Endodermal cell (in vitro differentiated cells): ENCODE measurements at places on chromosomes 3 and 15.
A peak's percentile ranks its signal among the peaks of the same experiment; 100 is the strongest.

- no peak for DNase-seq
Observed at GRCh38 chr3:121943431-121943830, 49.2 kb downstream of the SLC15A2 start.

DNA sequence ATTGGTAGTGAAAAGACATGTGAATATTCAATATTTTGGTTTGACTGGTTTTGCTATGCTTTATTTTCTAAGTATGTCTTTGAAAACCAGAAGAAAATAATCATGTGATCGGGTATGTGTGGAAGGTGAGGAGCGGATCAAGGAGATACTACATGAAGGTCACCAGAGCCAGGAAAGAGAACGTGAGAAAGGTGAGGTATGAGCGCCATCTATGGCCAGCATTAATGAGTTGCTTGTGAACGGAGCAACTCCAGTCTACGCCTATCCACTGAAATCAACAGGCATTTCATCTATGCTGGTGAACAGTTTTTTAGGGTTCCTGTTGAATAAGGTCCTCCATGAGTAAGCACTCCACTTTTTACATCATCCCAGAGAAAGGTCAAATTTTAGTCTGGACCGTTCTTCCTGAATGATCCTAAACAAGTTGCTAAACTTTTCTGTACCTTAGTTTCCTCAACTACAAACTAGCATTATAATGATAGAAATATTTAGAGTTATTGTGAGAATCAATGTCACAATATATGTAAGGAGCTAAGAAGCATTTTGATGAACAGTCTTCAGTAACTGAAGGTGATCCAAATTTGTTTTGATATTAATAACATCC is 1435.2 kb upstream of the CADM2 start:
- peak; percentile 89 for DNase-seq

- DNase-seq: peak; percentile 46
Observed at GRCh38 chr3:171867981-171868380, 24.8 kb downstream of the TMEM212 start.

DNA sequence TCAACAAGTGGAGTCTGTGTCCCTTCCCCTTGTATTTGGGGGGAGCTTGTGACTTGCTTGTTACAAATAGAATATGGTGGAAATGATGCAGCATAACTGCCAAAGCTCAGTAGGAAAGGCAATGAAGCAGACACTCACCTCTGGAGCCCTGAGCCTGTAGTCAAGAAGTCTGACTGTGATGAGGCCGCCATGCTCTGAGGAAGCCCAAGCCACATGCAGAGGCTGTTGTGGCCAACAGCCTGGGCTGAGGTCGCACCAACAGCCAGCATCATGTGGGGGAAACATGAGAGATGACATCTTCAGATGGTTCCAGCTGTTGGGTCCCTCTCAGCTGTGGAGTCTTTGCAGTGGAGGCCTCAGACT is 161.4 kb downstream of the CHSY1 start:
- DNase-seq: no peak

- DNase-seq: no peak
Observed at GRCh38 chr3:94106268-94106667, 43.4 kb downstream of the NSUN3 start.
